ENCODE measurements at places on chromosomes 6 and 20.

DNA sequence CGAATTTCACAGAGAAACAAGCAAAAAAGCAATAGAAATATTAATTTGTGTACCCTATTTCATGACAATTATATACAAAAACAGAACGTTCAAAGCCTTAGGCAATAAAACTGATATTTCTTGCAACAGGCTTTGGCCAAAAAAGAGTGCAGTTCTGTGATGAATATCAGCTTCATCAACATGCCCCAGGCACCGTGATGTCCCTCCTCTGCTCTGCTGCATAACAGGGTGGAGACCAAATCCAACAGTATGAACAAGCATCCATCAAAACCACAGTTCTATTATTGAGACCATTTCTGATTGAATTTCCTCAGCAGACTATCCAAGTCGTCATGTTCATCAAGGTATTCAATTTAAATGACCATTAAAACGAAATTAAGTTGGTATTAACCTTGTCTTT lies 722.6 kb upstream of the NRSN1 start:
- no peak for DNase-seq

DNA sequence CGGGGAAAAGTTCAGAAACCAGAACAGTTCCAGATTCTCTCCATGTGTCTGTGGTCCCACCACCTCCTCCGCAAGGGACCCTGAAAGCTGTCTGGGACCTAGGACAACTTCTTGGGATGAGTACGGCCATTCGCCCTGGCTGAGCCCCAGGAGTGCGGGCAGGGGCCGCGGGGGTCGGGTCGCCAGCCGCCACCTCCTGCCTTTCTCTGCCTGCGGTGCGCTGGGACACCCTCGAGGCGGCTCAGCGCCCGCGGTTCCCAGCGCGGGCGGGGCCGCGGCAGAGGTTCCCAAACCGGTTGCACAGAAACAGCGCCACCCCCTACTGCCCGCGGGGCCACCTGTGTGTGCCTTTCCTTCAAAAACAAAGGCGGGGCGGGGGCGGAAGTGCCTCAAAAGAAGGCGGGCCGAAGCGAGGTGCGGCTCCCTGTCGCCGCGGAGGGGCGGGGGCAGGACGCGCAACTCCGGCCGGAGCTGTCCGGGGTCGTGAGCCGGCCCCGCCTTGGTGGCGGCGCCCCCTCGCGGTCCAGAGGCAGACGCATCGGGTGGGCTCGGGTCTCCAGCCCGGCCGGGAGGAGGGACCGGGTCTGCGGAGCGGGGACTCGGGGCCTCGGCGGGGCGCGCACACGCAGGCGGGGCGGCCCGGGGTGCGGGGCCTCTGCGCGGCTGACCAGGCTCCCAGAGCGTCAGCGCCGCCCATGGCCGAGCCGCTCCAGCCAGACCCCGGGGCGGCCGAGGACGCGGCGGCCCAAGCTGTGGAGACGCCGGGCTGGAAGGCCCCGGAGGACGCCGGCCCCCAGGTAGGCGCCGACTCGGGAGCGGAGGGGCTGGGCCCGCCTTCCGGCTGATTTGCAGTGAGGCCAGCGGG lies at the start of gene HEBP2:
HEBP2 (plus strand) TSS at position 423 of the 865 bp plus-strand sequence; CDS start at position 696, 273 bp downstream.
- DNase-seq, result peak; percentile 73

- DNase-seq, result no peak
These were observed 64.3 kb downstream of the ZFP64 start for GRCh38 chr20:52127309-52127708.

- DNase-seq, result no peak
These were observed 302.0 kb upstream of the PLCB4 start for GRCh38 chr20:8766868-8767390.

- no peak for DNase-seq
These were observed 34.5 kb downstream of the ABRACL start for GRCh38 chr6:139062932-139063646.

GRCh38 chr6:73644941-73645591 lies 8.7 kb downstream of the SLC17A5 start:
- DNase-seq, result no peak

DNA sequence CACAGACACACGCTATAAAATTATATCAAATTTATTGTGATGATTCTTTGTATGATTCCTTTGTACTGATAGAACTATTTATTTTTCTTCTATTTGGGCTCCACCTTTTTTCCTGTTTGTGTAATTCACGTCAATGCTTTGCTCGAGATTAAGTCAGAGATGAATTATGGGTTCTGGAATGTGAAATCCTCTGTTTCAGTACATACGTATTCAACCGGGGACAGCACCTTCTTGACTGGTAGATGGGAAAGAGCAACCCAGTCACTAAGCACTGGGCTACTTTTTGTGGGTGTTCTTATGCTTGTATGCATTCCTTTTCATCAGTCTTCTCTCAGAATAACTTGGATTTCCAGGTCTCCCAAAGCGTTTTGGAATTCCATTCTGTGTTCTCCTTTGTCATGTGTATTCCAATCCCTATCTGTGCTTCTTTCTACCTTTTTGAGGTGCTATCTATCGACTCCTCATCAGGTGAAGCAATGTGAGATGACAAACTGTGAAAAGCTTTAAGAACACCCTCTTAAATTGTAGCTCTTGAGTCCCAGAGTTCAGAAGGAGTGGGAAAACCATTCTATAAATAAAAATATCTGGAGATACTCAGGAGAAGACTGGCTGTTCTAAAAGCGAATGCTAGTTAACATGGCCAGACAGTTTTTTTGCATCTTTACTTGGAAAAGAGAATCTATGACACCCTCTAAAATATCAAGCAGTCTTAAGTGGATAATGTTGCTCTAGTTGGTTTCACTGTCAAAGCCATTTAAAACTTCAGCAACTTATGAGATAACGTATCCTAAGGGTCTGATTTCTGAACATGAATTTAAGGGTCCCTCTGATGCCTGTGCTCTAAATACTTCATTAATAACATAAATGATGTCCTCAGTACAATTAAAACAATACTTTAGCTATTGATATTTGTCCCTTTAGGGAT lies 197.7 kb upstream of the PREP start:
- no peak for DNase-seq

GRCh38 chr20:8807480-8808201 lies 261.2 kb upstream of the PLCB4 start:
- DNase-seq, result no peak

- no peak for DNase-seq
These were observed 59.5 kb downstream of the ID4 start for GRCh38 chr6:19896693-19897010.

DNA sequence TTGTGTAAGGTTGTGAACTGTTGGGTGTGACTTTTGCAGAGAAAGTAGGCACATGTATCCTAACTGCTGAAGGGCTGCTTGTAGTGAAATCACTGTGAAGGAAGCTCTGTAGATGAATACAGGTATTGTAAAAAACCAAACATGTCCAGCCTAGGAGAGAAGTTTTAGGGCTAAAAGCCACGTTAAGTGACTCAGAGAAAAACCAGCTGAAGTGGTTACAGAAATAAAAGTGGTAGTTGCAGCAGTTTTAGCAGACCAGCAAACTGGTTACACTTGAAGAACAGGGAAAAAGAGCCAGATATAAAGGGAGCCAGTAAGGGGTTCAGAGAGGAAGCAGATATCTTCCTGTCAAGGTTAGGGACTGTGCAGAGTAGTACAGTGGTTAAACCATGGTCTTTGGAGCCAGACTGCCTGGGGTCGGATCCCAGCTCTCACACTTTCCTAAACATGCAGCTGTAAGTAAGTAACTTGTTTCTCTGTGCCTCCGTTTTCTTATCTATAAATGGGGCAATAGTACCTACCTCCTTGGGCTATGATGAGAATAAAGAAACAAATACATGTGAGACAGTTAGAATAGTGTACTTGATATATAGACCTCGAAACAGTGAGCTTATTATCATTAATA lies 33.8 kb upstream of the RNF8 start:
- no peak for DNase-seq

- DNase-seq, result no peak
These were observed 38.4 kb upstream of the FUCA2 start for GRCh38 chr6:143549949-143550268.

DNA sequence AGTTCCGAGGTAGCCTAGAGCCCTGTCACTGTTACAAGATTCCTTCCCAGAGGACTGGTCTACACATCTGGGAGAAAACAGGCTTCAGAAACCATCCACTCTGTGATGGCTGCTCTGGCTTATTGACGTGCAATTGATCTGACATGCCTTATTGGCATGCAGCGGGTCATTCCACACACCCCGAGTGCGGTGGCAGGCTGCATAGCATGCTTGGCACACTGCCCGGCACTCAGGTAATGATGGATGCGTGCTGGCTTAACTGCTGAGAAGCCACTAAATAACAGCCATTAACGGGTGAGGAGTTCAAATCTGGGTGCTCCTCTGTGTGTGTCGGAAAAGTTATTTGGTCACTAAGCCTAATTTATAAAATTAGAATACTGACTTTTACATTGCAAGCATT lies 67.9 kb upstream of the CDH4 start:
- DNase-seq, result no peak

GRCh38 chr20:41436679-41437078 lies 70.1 kb upstream of the EMILIN3 start:
- DNase-seq, result no peak

DNA sequence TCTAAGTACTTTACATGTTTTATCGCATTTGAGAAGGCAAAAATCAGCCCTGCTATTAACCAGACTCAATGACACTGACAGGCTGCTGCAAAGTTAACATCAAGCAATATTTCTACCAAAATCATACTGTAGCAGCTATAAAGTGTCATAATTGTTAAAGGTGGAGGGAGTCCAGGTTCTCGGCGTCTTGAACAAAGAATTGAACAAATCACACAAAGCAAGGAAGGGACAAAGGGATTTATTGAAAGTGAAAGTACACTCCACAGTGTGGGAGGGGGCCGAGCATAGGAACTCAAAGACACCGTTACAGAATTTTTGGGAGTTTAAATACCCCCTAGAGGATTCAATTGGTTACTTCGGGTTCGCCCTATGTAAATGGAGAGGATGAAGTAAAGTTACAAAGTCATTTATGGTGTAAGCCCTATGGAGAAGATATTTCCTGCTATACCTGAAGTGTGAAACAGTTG lies 12.9 kb upstream of the ZNF391 start:
- no peak for DNase-seq

DNA sequence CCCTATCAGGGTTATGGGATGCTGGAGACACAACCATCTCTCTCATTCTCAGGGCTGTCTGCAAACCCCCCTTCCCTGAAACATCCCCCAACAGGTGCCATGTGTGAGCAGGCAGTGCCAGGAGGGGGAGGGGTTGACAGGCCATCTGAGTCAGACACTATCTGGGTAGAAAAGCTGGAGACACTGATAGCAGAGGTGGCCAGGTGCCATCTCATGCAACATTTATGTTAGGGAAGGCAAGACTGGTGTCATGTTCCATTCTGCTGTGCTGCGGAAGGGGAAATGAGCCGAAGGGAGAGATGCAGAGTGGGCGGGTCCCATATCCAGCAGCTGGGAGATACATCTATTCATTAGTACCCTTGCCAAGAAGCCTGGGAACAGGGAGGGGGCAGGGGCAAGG lies 3.5 kb downstream of the LHFPL5 start:
- DNase-seq, result no peak

DNA sequence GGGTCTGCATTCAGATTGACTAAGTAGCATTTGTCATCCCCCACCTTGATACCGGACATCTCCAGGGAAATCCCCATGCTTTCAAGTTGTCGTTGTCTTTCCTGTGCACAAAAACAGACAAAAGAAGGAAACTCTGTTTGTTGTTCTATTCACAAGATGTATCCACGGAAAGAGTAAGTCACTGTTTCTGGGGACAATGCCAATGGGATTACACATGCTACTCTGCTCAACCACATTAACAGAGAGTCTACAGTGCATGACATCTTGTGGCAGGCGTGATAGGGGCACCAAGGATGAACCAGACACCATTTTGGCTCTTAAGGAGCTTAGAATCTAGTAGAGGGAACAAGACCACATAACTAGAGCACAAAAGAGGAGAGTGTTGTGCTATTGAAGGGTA lies 124.4 kb upstream of the NUP153 start:
- no peak for DNase-seq

- DNase-seq, result no peak
These were observed 23.7 kb upstream of the MAP3K4 start for GRCh38 chr6:160967833-160968232.

GRCh38 chr6:144519426-144519825 lies 234.3 kb downstream of the UTRN start:
- DNase-seq, result no peak

DNA sequence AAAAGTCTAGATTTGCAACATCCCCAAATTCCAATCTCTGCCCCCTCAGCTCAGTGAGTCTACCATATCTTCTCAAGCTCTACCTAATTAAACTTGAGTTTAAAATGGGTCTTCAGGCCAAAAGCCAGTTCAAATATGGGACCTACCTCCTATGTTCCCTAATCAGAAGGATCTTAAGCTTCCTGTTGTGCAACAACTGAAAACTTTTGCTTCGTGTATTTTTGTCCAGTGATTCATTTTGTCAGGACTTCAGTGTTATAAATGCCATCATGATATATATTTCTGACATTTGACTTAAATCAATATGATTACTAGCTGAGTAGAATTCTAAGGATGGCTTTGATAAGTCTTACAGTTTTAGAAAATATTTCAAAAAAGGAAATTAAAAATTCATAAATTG lies 622.6 kb upstream of the PTCHD4 start:
- no peak for DNase-seq

DNA sequence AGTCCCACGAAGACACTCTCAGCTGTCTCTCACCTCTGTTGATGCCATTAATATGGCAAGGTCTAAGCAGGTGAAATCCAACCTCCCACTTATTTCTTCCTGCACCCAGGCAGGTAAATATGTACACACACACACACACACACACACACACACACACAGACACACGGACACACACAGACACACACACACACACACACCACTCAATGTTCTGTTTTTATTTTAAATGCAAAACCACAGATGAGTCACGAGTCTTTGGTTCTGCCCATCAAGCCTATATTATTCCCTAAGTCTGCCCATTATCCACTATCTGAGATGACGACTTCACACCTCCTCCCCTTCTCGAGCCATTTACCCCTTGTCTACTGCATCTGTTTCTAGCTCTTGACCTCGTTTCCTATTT lies 344.7 kb downstream of the CDH26 start:
- DNase-seq, result no peak

GRCh38 chr6:1031720-1032119 lies 280.2 kb upstream of the FOXQ1 start:
- DNase-seq, result no peak

DNA sequence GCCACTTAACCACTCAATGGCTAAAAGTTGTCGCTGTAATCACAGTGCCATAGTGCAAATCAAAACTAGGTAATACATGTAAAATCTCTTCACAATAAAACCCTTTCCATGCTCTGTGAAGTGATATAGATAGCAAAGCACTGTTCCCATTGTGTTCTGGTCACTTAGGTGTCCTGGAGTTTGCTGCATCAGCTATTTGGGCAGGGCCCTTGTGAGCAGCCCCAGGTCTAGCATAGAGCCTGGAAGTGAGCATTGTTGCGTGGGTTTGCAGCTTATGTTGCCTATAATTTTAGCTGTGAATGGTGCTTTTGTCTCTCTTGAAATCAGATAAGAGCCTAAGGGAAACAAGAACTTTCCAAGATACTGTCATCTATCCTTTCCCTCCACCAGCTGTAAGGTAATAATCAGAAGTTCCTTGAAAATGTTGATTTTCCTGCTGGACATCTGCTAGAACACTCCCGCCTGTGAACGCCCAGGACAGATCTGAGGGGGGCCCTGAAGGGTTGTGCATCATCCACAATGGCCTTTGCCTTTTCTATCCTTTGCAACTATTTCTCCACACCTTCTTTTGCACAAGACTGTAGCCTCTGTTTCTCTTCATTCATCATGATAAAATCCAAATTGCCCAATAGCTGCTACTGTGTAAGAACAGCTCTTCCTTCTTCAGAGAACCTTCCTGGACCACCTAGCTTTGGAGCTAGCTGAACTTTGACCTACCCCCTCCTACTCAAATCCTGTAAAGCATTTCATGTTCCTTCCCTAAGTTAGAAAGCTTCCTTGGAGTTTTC lies 57.0 kb downstream of the TNFAIP3 start:
- DNase-seq, result no peak
